ENCODE measurements at places on chromosomes 5 and 9.

- H3K4me1 ChIP-seq, result peaks cover 11% of the 10 kb centered on the region
- no peak overlapping the region for H3K27ac ChIP-seq
- no peak for DNase-seq
Measured at GRCh38 chr5:59648949-59649921, 244.3 kb downstream of the PDE4D start.

DNA sequence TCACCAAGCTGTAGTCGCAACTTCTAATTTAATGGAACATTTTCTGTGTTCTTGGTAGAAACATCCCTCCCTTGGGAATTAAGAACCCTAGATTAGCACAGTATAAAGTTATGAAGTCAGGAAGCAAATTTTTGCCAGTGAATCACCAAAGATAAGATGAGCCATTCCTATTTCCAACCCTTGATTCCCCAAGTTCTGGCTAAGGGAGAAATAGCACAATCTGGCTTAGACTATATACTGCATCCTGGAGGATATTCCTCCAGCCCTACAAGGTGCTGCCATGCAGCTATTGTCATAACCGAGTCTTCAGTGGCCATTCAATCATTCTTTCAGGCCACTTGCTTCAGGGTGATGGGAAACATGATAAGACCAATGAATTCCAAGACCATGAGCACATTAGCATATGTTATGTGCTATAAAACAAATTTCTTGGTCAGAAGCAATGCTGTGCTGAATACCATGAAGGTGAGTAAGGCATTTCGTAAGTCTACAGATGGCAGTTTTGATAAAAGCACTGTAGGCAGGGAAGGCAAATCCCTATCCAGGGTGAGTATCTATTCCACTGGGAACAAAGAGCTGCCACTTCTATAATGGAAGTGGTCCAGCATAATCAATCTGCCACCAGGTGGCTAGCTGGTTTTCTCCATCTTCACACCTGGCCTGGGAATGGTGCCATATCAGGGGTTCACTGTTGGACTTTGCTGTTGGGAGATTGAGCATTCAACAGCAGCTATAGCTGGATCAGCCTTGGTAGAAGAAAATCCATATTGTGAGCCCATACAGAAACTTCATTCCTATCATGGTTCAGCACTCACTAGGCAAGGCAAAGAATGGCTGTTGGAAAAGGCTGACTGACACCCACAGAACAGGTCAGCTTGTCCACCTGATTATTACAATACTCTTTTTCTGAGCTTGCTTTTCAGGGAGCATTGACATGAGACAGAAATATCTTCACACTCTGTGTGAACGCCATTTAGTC lies 19.6 kb upstream of the ARL15 start:
- H3K27ac ChIP-seq, result no peak overlapping the region
- H3K4me3 ChIP-seq, result no peak overlapping the region
- H3K27me3 ChIP-seq, result peaks cover 10% of the 10 kb centered on the region
- H3K4me1 ChIP-seq, result peaks cover 11% of the 10 kb centered on the region
- H3K36me3 ChIP-seq, result no peaks in the 10 kb centered on the region
- no peak for DNase-seq

DNA sequence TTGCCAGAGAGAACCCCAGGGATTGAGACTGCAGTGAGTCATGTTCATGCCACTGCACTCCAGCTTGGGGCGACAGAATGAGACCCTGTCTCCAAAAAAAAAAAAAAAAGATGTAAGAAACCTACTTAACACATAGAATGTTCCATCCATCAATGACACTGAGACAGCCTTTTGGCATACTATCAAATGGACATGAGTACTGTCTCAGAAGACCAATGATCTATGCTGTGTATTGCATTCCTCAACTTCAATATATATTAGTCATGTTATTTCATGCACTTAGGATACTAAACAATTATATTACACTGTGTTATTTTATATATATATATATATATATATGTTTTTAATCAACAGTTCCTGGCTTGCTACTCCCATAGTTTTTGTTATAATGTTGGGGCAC lies 57.1 kb upstream of the ANKH start:
- no peak overlapping the region for H3K4me3 ChIP-seq
- no peak for DNase-seq
- peaks cover 26% of the 10 kb centered on the region for H3K4me1 ChIP-seq
- no peak overlapping the region for H3K27ac ChIP-seq
- H3K36me3 ChIP-seq, result no peaks in the 10 kb centered on the region

- H3K27ac ChIP-seq, result no peak overlapping the region
- H3K27me3 ChIP-seq, result no peaks in the 10 kb centered on the region
- no peak overlapping the region for H3K4me3 ChIP-seq
- H3K4me1 ChIP-seq, result no peaks in the 10 kb centered on the region
Measured at GRCh38 chr9:1200847-1201251, 150.7 kb downstream of the DMRT2 start.

Measured in activated CD8-positive, alpha-beta T cell treated with anti-CD3 and anti-CD28 coated beads, Interleukin-2, amount 10 ng/mL, durations not matched to agents 7 days and 5 days (primary cell).